ENCODE measurements at places on chromosomes 2 and 18.
A peak's percentile ranks its signal among the peaks of the same experiment; 100 is the strongest.

GRCh38 chr2:150376553-150377335 lies 110.7 kb downstream of the RND3 start:
- no peak overlapping the region for H3K27ac ChIP-seq
- no peak overlapping the region for H3K4me3 ChIP-seq
- no peaks in the 10 kb centered on the region for H3K27me3 ChIP-seq
- no peak for DNase-seq
- no peaks in the 10 kb centered on the region for H3K4me1 ChIP-seq
- no peaks in the 10 kb centered on the region for H3K36me3 ChIP-seq

DNA sequence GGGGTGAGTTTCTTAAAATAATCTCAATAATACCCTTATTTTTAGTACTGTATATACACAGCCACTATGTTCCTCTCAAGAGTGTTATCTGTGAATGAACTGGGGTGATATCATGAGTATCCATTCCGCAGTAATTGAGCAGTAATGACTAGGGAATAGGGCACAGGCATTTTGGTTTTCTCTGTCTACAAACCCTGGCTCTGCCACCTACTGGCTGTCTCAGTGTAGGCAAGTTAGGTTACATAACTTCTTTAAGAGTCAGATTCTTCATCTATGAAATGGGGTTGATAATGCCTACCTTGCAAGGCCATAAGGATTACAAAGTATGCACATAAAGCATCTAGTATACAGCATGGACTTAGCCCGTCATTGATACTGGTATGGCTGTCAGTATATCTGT lies 555.8 kb downstream of the NRXN1 start:
- no peaks in the 10 kb centered on the region for H3K4me1 ChIP-seq
- H3K27ac ChIP-seq, result no peak overlapping the region
- H3K36me3 ChIP-seq, result no peaks in the 10 kb centered on the region
- DNase-seq, result no peak

GRCh38 chr2:27587025-27587424 lies 4.2 kb downstream of the ZNF512 start:
- no peak overlapping the region for H3K4me3 ChIP-seq
- peaks cover 31% of the 10 kb centered on the region for H3K4me1 ChIP-seq
- no peak for DNase-seq
- no peaks in the 10 kb centered on the region for H3K27me3 ChIP-seq
- H3K27ac ChIP-seq, result no peak overlapping the region

- no peak for DNase-seq
- peak overlapping the region; percentile 88 for H3K27ac ChIP-seq
- no peaks in the 10 kb centered on the region for H3K36me3 ChIP-seq
Measured at GRCh38 chr2:195563857-195564512, 93.0 kb upstream of the SLC39A10 start.

- H3K4me3 ChIP-seq, result no peak overlapping the region
- DNase-seq, result no peak
- H3K27ac ChIP-seq, result no peak overlapping the region
- H3K36me3 ChIP-seq, result no peaks in the 10 kb centered on the region
- no peaks in the 10 kb centered on the region for H3K4me1 ChIP-seq
Measured at GRCh38 chr2:240149943-240150784, 9.7 kb upstream of the OTOS start.

- DNase-seq, result no peak
- H3K36me3 ChIP-seq, result no peaks in the 10 kb centered on the region
- peaks cover 11% of the 10 kb centered on the region for H3K27me3 ChIP-seq
- peaks cover 22% of the 10 kb centered on the region for H3K4me1 ChIP-seq
Measured at GRCh38 chr18:49560624-49561288, 1.1 kb upstream of the LIPG start.

- H3K27me3 ChIP-seq, result peaks cover 4% of the 10 kb centered on the region
- no peaks in the 10 kb centered on the region for H3K36me3 ChIP-seq
- no peak overlapping the region for H3K27ac ChIP-seq
- DNase-seq, result no peak
Measured at GRCh38 chr2:111667542-111668273, 216.3 kb downstream of the ANAPC1 start.

- H3K27me3 ChIP-seq, result no peaks in the 10 kb centered on the region
- peak overlapping the region; percentile 25 for H3K27ac ChIP-seq
- DNase-seq, result no peak
- H3K4me3 ChIP-seq, result peak overlapping the region; percentile 54
- H3K4me1 ChIP-seq, result peaks cover 48% of the 10 kb centered on the region
Measured at GRCh38 chr2:11133238-11133935, 21.9 kb upstream of the SLC66A3 start.

- H3K27me3 ChIP-seq, result no peaks in the 10 kb centered on the region
- H3K4me1 ChIP-seq, result no peaks in the 10 kb centered on the region
- H3K4me3 ChIP-seq, result no peak overlapping the region
- no peak overlapping the region for H3K27ac ChIP-seq
Measured at GRCh38 chr2:222730366-222730999, 59.0 kb downstream of the MOGAT1 start.

DNA sequence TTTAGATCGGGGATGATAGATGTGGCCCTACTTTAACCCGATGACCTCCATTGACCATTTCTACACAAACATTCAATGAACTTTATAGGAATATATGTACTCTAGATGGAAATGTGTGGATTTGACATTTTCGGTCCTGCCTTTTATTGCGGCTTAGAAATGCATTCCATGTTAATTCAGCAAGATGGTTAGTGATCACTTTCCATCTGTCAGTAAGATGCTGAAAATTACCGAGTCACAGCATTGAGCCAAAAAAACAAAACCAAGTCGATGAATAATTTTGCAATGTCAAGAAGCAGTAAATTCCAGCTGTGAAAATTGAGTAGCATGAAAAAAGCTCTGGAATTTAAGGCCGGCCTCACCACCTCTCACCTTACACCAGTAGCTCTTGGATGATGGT lies 1642.6 kb upstream of the NXPH2 start:
- DNase-seq, result no peak
- H3K36me3 ChIP-seq, result no peaks in the 10 kb centered on the region

DNA sequence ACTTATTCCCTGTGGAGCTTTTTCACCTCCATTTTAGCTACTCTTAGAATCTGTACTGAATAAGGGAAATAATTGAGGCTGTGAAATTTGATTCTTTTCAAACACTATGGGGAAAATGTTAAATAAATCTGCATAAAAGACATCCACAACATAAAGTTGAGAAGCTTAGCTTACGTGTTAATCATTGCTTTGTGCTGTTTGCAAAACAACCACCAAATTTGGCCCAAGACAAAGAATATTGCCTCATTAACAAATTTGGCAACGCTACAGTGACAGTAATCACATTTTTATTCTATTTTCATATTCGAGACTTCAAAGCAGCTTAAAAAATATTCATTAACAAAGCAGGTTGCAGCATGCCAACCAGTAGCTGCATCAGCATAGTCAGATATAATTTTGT lies 437.6 kb downstream of the DPP10 start:
- H3K27me3 ChIP-seq, result no peaks in the 10 kb centered on the region
- no peak overlapping the region for H3K4me3 ChIP-seq
- no peak overlapping the region for H3K27ac ChIP-seq
- no peaks in the 10 kb centered on the region for H3K36me3 ChIP-seq

DNA sequence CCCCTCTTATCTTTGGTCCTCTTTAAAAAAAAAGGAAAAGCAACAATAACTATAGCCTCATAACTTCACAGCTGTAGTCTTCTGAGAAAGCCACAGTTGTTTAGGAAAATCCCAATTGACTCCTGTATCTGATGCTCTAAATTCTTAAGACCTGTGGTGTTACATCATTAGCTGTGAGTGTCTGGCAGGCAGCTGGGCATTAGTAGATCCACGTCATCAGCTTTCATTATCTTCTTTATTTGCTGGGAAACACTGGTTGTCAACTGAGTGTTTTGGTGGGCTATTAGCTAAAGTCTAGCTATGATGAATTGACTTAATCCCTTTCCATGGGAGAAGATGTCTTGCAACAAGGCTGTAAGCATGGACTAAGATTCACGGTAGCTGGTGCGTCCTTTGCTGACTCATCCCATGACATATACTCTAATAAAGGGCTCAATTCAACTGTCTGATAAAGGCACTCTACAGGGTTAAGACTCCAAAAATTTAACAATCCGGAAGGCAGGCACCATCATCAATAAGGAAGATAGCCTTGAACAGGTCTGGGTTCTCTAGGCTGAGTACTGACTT lies 517.2 kb downstream of the PLCL1 start:
- H3K27me3 ChIP-seq, result peaks cover 6% of the 10 kb centered on the region
- H3K27ac ChIP-seq, result no peak overlapping the region
- H3K36me3 ChIP-seq, result no peaks in the 10 kb centered on the region
- H3K4me1 ChIP-seq, result peaks cover 6% of the 10 kb centered on the region
- no peak for DNase-seq
- no peak overlapping the region for H3K4me3 ChIP-seq

- H3K36me3 ChIP-seq, result no peaks in the 10 kb centered on the region
- no peaks in the 10 kb centered on the region for H3K4me1 ChIP-seq
- no peak overlapping the region for H3K4me3 ChIP-seq
- no peak for DNase-seq
Measured at GRCh38 chr18:53798516-53798915, 426.0 kb downstream of the MBD2 start.

- H3K4me3 ChIP-seq, result peak overlapping the region; percentile 42
- H3K4me1 ChIP-seq, result peaks cover 3% of the 10 kb centered on the region
- H3K27ac ChIP-seq, result no peak overlapping the region
- H3K36me3 ChIP-seq, result no peaks in the 10 kb centered on the region
- no peaks in the 10 kb centered on the region for H3K27me3 ChIP-seq
Measured at GRCh38 chr2:204145263-204145751, 208.7 kb downstream of the ICOS start.

DNA sequence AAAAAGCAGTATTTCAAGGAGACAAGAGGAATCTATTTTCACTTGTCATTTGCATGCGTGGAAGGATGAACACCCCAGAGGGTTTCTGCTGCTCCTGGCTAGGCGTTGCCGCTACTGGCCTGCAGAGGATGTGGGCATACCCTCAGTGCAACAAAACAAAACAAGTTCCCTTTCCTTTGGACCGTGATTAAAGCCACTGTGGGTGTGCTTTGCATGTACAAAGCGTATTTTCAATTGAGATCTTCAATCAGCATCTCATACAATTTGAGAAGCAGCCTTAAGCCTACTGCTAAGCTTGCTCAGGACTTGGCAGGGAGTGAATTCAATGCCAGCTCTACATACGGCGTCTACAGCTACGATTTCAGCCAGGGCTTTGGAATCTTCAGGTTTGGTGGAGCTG lies 298.4 kb downstream of the LPIN1 start:
- H3K4me1 ChIP-seq, result peaks cover 33% of the 10 kb centered on the region
- H3K27me3 ChIP-seq, result no peaks in the 10 kb centered on the region
- H3K36me3 ChIP-seq, result no peaks in the 10 kb centered on the region
- H3K27ac ChIP-seq, result no peak overlapping the region
- H3K4me3 ChIP-seq, result peak overlapping the region; percentile 29
- DNase-seq, result no peak

DNA sequence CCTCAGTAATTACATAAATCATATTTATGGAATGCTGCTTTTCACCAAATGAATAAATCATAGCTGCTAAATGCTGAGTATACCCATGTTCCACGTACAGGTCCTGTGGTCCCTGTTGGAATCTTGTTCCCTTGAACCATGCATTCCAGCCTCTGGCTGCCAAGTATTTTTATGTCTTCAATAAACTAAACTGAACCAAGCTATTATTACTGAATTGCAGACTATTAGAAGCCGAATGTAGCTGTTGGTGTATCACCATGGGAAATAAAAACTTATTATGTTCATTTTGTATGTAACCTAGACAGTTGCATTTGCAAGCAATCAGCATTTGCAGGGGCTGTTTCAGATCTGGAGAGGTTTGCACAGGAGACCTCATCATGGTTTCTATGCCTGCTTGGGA lies 362.4 kb downstream of the ADCYAP1 start:
- H3K4me3 ChIP-seq, result no peak overlapping the region
- no peaks in the 10 kb centered on the region for H3K4me1 ChIP-seq
- no peak for DNase-seq
- no peaks in the 10 kb centered on the region for H3K27me3 ChIP-seq

GRCh38 chr2:58131191-58132011 lies 84.8 kb downstream of the VRK2 start:
- H3K4me3 ChIP-seq, result no peak overlapping the region
- H3K36me3 ChIP-seq, result no peaks in the 10 kb centered on the region
- DNase-seq, result no peak
- no peak overlapping the region for H3K27ac ChIP-seq

DNA sequence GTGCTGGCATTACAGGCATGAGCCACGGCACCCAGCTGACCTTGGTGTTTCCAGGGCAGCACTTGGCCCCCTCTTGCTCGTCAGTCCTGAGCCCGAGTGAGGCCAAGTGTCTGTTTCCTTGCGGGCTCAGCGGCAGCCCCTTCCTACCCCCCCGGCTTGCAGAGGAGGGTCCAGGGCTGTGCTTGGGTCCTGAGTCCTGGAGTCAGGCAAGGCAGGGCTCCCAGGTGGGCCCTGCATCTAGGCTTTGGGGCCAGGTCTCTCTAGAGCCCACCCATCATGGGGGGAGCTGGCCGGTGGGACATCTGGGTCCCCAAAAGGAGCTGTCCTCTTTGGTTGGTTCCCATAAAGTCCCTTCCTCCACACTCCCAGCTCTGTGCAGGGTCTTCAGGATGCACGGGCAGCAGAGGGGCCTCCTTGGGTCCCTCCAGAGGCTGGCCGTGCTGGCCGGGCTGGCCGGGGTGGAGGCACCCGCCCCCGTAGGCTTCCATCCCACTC lies 63.7 kb upstream of the HPCAL1 start:
- no peaks in the 10 kb centered on the region for H3K36me3 ChIP-seq
- H3K4me3 ChIP-seq, result no peak overlapping the region
- H3K4me1 ChIP-seq, result no peaks in the 10 kb centered on the region
- no peak overlapping the region for H3K27ac ChIP-seq

DNA sequence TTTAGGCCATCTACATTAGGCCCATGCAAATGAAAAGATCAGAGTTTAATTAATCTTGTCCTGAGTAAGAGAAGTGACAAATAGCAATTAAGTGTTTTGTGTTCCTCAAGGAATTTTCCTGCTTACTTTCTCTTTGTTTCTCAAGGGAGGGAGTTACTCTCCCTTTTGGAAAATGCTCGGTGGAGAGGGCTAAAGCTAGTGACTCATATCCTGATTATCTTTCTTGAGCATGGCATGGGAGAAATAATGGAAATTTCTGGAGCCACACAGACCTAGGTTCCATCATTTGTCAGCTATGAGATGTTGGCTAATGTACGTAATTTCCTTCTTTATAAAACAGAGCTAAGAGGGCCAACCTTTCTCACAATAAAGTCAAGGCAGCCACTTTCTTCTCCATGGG lies 177.1 kb downstream of the ETAA1 start:
- no peak overlapping the region for H3K4me3 ChIP-seq
- H3K4me1 ChIP-seq, result no peaks in the 10 kb centered on the region
- no peaks in the 10 kb centered on the region for H3K36me3 ChIP-seq
- DNase-seq, result no peak
- no peak overlapping the region for H3K27ac ChIP-seq
- no peaks in the 10 kb centered on the region for H3K27me3 ChIP-seq

GRCh38 chr18:60984510-60984909 lies 348.7 kb upstream of the CDH20 start:
- no peak for DNase-seq
- H3K36me3 ChIP-seq, result no peaks in the 10 kb centered on the region
- H3K27ac ChIP-seq, result no peak overlapping the region

GRCh38 chr2:66512626-66513025 lies 77.7 kb downstream of the MEIS1 start:
- H3K27me3 ChIP-seq, result no peaks in the 10 kb centered on the region
- H3K4me3 ChIP-seq, result no peak overlapping the region
- no peak for DNase-seq
- H3K27ac ChIP-seq, result no peak overlapping the region
- no peaks in the 10 kb centered on the region for H3K4me1 ChIP-seq
